ENCODE measurements at places on chromosomes 1 and 21.

DNA sequence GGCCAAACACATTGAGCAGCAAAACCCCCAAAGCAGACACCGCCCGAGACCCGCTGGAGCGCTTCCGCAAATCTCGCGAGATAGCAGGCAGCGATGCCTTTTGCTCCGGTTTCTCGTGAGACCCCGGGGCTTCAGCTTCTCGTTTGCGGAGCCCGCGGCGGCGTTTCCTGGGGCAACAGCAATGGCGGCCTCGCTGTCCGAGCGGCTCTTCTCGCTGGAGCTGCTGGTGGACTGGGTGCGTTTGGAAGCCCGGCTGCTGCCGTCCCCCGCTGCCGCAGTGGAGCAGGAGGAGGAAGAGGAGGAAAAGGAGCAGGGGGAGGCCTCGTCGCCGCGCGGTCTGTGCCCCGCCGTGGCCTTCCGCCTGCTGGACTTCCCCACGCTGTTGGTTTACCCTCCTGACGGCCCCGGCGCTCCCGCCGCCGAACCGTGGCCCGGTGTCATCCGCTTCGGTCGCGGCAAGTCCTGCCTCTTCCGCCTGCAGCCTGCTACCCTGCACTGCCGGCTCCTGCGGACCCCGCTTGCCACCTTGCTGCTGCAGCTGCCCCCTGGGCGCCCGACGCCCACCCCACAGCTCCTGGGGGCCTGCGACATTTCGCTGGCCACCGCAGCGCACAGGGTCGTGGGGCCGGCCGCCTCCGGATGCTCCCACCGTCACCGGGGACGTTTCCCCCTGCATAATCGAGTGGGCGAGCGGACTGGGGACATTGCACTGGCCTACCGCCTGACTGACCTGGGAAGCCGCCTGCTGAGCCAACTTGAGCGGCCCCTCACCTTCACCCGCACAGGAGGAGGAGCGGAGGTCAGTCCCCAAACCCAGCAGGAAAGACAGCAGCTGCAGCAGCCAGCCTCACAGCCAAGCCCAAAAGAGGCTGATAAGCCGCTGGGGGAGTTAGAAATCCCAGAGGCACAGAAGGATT is at the start of gene MAP10:
Gene MAP10, plus strand, starts transcription at position 148 of the 917 bp plus-strand sequence. Its CDS starts 34 bp downstream, at position 182.
- peak; percentile 16 for DNase-seq
- no peaks in the 10 kb centered on the region for H3K36me3 ChIP-seq
- peaks cover 12% of the 10 kb centered on the region for H3K4me1 ChIP-seq
- H3K4me3 ChIP-seq, result peak within 1 kb of the TSS; percentile 72
- H3K27me3 ChIP-seq, result no peaks in the 10 kb centered on the region
- H3K27ac ChIP-seq, result peak within 1 kb of the TSS; percentile 89

DNA sequence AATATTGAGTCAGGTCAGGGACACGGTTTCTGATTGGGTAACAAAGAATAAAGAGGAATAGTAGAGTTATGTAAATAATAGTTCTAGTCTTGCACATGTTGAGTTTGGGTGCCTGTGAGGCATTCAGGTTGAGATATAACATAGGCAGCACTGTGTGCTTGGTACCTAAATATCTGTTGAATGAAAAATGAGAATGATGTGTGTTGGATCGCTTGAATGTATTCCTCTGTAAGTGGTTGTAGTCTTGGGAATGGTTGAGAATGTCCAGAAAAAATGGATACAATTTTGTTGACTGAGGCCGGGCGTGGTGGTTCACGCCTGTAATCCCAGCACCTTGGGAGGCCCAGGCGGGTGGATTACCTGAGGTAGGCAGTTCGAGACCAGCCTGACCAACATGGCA is 116.3 kb upstream of the HNRNPU start:
- DNase-seq, result no peak
- H3K27ac ChIP-seq, result no peak overlapping the region
- H3K4me1 ChIP-seq, result no peaks in the 10 kb centered on the region
- H3K36me3 ChIP-seq, result no peaks in the 10 kb centered on the region
- no peak overlapping the region for H3K4me3 ChIP-seq

- H3K36me3 ChIP-seq, result no peaks in the 10 kb centered on the region
- H3K4me3 ChIP-seq, result no peak overlapping the region
- H3K27me3 ChIP-seq, result no peaks in the 10 kb centered on the region
- H3K27ac ChIP-seq, result no peak overlapping the region
Measured at GRCh38 chr1:199665371-199665770, 362.1 kb upstream of the NR5A2 start.

DNA sequence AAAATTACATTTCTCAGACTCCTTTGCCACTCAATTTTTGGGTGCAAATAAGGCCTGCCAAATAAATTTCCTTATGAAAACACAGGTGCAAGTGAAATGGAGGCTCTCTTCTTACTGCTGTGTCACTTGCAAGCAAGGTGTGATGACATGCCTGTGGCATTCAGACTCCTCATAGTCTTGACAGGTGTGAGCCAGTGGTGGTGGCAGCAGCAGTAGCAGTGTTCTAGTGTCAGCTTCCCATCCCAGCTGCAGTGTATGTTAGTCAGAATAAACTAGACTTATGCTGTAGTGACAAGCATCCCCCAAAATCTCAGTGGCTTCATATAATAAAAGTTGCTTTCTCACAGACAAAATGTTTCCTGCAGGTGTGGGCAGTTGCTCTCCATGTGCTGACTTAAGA is 3.8 kb upstream of the EEIG2 start:
- H3K4me3 ChIP-seq, result no peak overlapping the region
- no peaks in the 10 kb centered on the region for H3K27me3 ChIP-seq
- no peak overlapping the region for H3K27ac ChIP-seq
- DNase-seq, result no peak
- H3K36me3 ChIP-seq, result no peaks in the 10 kb centered on the region

GRCh38 chr1:235079443-235080296 is 49.0 kb downstream of the TOMM20 start:
- H3K4me1 ChIP-seq, result peaks cover 89% of the 10 kb centered on the region
- H3K36me3 ChIP-seq, result no peaks in the 10 kb centered on the region
- peak overlapping the region; percentile 66 for H3K27ac ChIP-seq
- no peak for DNase-seq

DNA sequence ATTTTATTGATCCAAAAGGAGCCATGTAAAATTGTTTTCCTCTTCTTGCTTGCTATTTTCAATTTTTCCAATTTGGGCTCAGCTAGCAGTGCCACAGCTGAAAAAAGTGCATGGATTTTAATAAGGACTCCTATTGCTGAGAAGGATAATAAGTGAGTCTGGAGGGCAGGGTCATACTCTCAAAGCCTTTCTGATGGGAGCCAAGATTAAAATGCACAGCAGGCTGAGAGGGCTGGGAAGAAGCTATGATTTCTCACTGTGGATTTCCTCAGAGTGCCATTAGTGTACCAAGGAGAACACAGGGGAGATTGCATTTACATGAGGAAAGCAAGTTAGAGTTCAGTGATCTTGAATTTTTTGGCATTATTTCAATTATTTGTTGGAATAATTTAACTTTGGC is 261.3 kb downstream of the ST6GALNAC3 start:
- no peak overlapping the region for H3K4me3 ChIP-seq
- H3K27ac ChIP-seq, result no peak overlapping the region
- H3K36me3 ChIP-seq, result no peaks in the 10 kb centered on the region

DNA sequence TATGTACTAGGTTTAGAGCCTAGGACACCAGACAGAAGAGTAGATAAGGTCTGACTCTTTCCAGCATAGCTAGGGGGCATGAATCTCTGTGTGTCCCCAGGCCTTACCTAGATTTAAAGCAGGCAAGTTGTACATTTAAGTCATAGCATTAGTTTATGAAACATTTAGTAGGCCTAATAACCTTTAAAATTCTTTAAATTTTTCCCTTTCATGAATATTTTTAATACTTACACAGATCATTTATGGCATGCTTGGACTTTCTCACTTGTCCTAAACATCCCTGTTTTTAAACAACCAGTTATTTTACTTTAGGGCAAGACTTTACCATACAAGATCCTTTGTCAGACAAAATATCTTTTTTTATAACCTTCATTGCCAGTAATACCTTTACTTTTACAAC is 258.4 kb upstream of the ZRANB2 start:
- no peak for DNase-seq
- no peaks in the 10 kb centered on the region for H3K36me3 ChIP-seq
- no peaks in the 10 kb centered on the region for H3K4me1 ChIP-seq
- H3K4me3 ChIP-seq, result no peak overlapping the region
- no peaks in the 10 kb centered on the region for H3K27me3 ChIP-seq

GRCh38 chr1:89578151-89578550 is 53.5 kb downstream of the LRRC8B start:
- no peak overlapping the region for H3K4me3 ChIP-seq
- H3K4me1 ChIP-seq, result peaks cover 9% of the 10 kb centered on the region
- no peaks in the 10 kb centered on the region for H3K27me3 ChIP-seq

DNA sequence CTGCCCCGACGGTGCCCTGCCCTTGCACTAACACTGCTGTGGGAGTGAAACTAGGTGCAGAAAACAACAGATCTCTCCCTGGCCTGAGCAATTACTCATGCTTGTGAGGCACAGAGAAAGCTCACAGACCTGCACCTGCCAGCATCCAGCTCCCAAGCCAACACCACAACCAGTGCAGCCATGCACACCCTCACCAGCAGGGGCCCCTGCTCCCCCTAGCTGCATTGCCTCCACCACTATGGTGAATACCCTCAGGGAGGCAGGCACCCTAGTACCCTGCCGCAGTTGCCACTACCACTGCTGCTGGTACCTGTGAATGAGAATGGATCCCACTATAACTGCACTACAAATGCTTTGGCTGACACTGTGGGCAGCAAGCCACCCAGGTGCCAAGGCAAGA is 7.1 kb upstream of the DIRAS3 start:
- H3K27ac ChIP-seq, result no peak overlapping the region
- H3K4me1 ChIP-seq, result no peaks in the 10 kb centered on the region
- no peak for DNase-seq
- H3K36me3 ChIP-seq, result no peaks in the 10 kb centered on the region
- H3K4me3 ChIP-seq, result no peak overlapping the region

GRCh38 chr1:7518411-7518810 is 252.7 kb upstream of the VAMP3 start:
- H3K36me3 ChIP-seq, result no peaks in the 10 kb centered on the region
- no peak overlapping the region for H3K27ac ChIP-seq
- no peak overlapping the region for H3K4me3 ChIP-seq
- DNase-seq, result no peak
- no peaks in the 10 kb centered on the region for H3K4me1 ChIP-seq
- H3K27me3 ChIP-seq, result no peaks in the 10 kb centered on the region

- DNase-seq, result no peak
- H3K36me3 ChIP-seq, result no peaks in the 10 kb centered on the region
- H3K27ac ChIP-seq, result no peak overlapping the region
- no peaks in the 10 kb centered on the region for H3K27me3 ChIP-seq
- H3K4me1 ChIP-seq, result no peaks in the 10 kb centered on the region
- H3K4me3 ChIP-seq, result no peak overlapping the region
Measured at GRCh38 chr1:9604836-9605235, 16.1 kb downstream of the TMEM201 start.

DNA sequence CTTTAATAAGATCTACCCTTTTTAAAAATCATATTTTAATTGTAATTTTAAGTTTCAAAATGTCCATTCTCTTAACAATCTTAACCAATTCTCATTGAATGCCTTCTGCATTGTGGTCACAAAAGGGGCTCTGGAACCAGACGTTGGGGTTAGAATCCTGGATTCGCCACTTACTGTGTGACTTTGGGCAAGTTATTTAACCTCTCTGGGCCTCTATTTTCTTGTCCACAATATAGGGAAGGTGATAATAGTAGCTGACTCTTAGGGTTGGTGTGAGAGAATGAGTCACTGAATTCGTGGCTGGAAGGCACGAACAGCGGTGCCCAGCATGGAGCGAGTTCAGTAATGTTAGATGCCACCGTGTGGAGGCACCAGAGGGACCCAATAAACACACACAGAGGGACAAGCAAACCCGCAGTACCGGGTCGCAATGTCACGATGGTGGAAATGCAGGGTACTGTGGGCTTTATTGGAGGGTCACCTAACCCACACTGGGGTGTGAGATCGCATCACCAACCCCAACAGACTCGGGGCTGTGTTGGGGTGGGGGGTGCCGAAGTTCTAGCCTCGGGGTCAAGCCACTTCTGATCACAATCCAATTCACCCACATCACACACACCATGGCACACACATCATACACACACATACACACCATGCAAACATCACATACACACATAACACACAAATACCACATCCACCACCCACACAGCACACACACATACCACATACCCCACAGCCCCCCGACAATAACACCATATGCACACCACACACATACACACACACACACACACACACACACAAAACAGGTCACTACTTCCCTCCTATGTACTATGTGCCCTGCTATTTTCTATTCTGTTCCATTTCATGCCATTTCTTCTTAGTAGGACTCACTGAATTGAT is 27.0 kb upstream of the IFNAR2 start:
- no peak for DNase-seq
- no peak overlapping the region for H3K4me3 ChIP-seq
- peak overlapping the region; percentile 83 for H3K27ac ChIP-seq
- H3K4me1 ChIP-seq, result peaks cover 54% of the 10 kb centered on the region

DNA sequence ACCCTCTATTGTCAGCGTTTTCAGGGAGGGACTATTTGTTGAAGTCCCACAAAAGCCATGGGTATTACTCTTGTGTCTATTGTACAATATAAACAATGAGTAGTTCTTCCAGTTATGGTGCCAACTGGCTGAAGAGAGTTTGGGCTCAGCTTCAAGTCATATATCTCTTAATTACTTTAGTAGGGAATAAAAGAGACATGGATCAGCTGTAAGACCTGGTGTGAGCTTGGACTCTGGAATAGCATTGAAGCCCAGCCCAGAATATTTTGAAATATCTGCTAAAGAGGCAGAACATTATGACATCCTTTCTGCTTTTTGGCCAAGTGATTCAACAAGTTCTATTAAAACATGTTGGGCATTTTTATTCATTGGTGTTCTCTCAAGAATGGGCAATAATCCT is 224.9 kb downstream of the BACH1 start:
- no peaks in the 10 kb centered on the region for H3K27me3 ChIP-seq
- no peak overlapping the region for H3K4me3 ChIP-seq
- DNase-seq, result peak; percentile 12
- no peaks in the 10 kb centered on the region for H3K36me3 ChIP-seq
- no peak overlapping the region for H3K27ac ChIP-seq

GRCh38 chr1:73162564-73162963 is 880.2 kb upstream of the NEGR1 start:
- no peak overlapping the region for H3K4me3 ChIP-seq
- H3K36me3 ChIP-seq, result no peaks in the 10 kb centered on the region
- H3K27ac ChIP-seq, result no peak overlapping the region
- no peak for DNase-seq
- H3K27me3 ChIP-seq, result no peaks in the 10 kb centered on the region
- no peaks in the 10 kb centered on the region for H3K4me1 ChIP-seq

DNA sequence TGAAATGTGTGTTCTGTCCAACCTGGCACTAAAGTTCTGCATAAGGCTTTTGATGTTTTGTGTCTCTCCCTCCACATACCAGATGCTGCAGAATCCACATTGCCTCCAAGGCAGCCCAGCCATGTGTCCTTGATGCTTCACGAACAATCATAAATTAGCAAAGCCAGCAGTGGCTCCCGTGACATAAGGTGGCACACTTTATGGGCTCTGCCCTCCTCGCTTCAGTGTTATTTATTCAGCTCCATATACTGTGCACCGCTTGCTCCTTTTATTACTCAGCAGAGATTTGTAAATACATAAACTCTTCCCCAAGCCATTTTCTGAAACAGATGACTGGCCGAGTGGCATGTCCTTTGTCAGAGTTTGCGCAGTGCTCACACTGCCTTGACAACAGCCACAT is 112.8 kb upstream of the SLC35F3 start:
- no peaks in the 10 kb centered on the region for H3K36me3 ChIP-seq
- no peaks in the 10 kb centered on the region for H3K27me3 ChIP-seq
- H3K4me1 ChIP-seq, result no peaks in the 10 kb centered on the region
- DNase-seq, result no peak
- no peak overlapping the region for H3K4me3 ChIP-seq
- no peak overlapping the region for H3K27ac ChIP-seq

GRCh38 chr1:51953079-51953478 is 37.4 kb downstream of the RAB3B start:
- DNase-seq, result no peak
- H3K27ac ChIP-seq, result no peak overlapping the region
- H3K4me3 ChIP-seq, result no peak overlapping the region
- H3K4me1 ChIP-seq, result no peaks in the 10 kb centered on the region
- H3K27me3 ChIP-seq, result peaks cover 10% of the 10 kb centered on the region

All from tibial nerve (tissue), 4 donors.